NCI-H187 treated with DMSO at 0.1 percent for 48 hours (cell line): ENCODE measurements at places on chromosomes 4 and X.

GRCh38 chr4:8215001-8215427 lies 15.9 kb downstream of the SH3TC1 start:
- DNase-seq: peak; percentile 50

- no peak for DNase-seq
Measured at GRCh38 chr4:38856046-38856445, 571 bp downstream of the TLR6 start.

DNA sequence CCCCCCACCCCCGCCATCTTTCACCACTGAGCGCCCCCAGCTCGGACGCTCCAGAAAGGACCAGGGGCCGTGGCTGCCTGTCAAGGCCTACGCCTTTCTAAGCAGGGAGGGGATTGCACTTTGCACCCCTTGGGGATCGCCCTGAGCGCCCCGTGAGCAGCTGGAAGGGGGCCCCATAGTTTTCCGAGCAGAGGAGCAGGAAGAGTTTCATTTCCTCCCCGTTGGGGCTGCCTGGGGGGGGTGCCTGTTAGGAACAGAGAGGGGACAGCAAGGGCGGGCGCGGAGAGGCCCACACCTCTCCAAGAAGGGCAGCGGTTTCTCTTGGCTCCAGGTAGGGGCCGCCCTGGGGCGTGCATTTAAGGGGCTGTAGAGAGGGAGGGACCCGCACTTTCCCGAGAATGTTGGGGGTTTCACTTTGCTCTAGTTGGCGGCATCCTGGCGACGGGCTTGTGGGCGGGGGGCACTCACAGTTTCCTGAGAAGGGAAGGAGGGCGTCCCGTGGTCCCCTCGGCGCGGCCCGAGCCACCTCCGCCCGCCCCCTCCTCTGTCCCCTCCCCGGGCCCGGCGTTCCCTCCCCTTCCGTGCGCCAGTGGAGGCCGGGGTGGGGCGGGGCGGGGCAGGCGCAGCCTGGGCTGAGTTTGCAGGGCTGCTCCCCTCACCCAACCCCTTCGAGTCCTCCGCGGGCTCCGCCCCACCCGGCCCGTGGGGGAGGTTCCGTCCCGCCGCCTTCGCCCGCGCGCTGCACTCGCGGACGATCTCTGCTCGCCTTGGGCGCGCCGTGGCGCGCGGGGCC lies 82.3 kb upstream of the CD99 start:
- no peak for DNase-seq

DNA sequence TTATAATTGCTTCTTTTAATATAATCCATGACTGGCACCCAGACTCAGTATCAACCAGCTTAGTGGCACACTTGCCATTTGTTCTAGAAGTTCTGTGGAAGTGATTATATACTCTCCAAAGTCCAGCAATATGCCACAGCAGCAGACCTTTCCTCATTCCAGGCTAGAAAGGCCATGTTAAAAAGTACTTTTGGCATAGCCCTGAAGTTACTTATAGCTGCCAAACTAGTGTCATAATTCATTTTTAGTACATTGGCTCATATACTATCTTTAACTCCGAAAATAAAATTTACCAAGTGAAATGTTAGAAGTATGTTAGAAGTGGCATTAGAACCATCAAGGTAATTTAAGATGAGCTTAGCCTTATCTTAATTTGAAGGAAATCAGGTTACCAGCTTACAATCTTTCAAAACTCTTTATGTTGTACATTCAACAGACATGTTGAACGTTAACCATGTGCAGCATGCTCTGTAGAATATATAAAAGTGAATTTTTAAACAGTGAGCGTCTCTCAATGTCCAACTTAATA lies 714.2 kb upstream of the LCORL start:
- no peak for DNase-seq
